MCF 10A (cell line): ENCODE measurements at places on chromosomes 3 and 15. TPM values are rescaled to one million over a fixed set of nuclear protein-coding genes. Genes with fewer than 3 reads are reported as not detected.

PRKAR2A gene
- total RNA-seq, result 51.3 and 61.3 TPM in 2 replicates

EHHADH gene
- total RNA-seq, result 3.2 and 4.0 TPM in 2 replicates

GXYLT2 gene
- total RNA-seq, result 3.9 and 4.1 TPM in 2 replicates

TRMT10C gene
- 27.0 and 32.5 TPM in 2 replicates for total RNA-seq

GOLGA8G gene
- 0.09 TPM in 1 of 2 replicates, not detected in the other for total RNA-seq

GNAT1 gene
- total RNA-seq, result 0.49 TPM in 1 of 2 replicates, not detected in the other
